ENCODE measurements at places on chromosomes 16 and 17. TPM values are rescaled to one million over a fixed set of nuclear protein-coding genes. Genes with fewer than 3 reads are reported as not detected.
A peak's percentile ranks its signal among the peaks of the same experiment; 100 is the strongest.

- no peak for DNase-seq
These were observed 59.8 kb downstream of the NCOR1 start for GRCh38 chr17:16155536-16155935.

DNA sequence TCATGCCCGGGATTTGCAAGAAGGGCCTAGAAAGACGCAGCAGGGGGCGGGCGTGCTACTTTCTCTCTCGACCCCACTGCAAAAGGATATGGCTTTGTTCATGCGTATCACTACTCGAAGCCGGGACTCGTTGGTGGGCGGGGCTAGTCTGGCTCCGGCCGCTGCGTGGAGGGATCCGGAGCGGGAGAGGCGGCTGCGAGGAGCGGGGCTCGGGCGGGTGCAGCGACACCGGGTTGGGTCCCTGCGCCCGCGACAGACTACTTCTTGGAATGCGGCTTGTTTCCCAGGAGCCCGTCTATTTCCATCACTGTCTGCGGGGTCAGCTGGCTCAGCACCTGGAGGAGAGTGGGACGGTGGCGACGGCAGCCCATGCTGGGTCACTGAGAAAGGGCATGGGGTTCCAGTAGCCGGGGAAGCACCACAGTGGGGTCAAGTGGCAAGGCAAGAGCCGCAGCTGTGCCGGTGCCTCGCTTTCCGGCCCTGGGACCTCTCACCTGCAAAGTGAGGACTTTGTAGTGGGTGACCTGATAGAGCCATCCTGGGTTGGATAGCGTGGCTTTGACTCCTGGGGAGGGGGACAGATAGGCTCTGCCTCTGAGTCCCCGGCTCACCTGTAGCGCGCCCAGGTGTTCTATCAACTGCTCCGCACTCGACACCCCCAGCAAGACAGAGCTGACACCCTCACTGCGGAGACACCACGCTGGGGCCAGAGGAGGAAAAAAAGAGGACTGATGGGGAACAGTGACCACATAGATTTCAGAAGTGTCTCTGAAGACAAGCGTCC is 6.6 kb downstream of the KCNAB3 start:
- peak; percentile 66 for DNase-seq

GRCh38 chr16:30004424-30004776 is 6.4 kb downstream of the DOC2A start:
- no peak for DNase-seq

DNA sequence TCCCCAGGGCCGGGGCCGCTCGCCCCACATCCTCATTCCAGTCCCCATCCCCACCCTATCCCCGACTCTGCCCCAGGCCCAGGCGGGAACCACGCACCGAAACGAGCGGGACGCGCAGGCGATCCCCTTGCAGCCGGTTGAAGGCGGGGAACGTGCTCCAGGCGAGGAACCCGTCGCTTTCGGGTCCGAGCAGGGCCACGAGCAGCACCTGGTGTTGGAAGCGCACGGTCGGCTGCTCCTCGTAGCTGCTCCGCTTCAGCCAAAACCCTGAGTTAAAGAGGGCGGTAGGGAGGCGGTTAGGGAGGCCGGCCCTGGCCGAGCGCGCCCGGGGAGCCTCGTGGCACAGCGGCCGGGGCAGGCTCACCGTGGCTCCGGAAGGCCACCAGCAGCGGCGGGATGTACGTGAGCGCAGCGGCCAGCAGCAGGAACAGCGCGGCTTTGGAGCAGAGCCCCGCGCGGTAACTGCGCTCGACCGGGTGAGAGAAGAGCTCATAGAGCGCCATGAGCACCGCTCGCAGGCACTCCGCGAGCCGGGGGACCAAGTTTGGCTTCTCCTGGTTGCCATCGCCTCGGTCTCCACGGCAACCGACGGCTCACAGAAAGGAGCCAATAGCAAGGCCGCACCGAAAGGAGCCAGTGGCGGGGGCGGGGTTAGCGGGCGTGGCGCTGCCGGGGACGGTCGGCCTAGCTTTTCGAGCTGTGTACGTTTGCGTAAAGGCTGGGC is at the start of gene TMEM231:
Gene TMEM231, minus strand, starts transcription at position 546 of the 724 bp plus-strand sequence. Its CDS starts 43 bp downstream, at position 503.
- peak; percentile 96 for DNase-seq

CDH11 gene
- 44.9 TPM for total RNA-seq

DNA sequence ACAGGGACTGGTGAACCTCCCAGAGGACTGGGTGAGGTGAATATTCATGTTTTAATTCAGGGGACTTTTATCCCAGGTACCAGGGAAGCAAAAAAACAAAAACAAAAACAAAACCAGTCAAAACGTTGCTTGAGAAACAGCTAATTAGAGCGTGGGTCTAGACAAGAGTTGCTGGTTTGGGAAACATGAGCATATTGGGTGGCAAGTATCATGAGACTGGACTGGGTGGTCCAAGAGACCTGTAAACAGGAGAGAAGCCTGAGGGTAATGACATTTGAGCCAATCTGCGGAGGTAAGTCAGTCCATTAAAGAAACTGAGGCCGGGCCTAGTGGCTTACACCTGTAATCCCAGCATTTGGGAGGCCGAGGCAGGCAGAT is 11.5 kb upstream of the BPTF start:
- no peak for DNase-seq

PERCC1 gene
- not detected for total RNA-seq

DNA sequence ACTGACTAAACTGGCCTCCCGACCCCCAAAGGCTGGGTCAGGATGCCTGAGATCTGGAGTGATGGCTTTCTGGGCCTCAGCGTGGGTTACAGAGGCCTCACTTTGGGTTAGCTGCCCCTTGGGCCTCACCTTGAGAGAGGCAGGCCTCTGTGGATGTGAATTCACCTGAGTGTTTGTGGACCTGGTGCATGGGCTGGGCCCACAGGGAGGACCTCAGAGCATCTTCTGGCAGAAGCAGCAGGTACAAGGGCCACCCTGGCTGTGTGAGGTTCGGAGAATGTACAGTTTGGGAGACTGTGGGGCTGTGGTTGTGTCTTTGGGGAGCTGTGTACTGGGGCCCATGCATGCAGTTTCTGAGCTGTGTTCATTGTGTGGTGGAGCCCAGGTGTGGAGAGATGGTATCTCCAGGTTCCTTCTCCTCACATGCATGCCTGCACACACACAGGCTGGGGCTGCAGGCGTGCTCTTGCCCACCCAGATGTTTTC is 18.3 kb downstream of the RARA start:
- no peak for DNase-seq

DNA sequence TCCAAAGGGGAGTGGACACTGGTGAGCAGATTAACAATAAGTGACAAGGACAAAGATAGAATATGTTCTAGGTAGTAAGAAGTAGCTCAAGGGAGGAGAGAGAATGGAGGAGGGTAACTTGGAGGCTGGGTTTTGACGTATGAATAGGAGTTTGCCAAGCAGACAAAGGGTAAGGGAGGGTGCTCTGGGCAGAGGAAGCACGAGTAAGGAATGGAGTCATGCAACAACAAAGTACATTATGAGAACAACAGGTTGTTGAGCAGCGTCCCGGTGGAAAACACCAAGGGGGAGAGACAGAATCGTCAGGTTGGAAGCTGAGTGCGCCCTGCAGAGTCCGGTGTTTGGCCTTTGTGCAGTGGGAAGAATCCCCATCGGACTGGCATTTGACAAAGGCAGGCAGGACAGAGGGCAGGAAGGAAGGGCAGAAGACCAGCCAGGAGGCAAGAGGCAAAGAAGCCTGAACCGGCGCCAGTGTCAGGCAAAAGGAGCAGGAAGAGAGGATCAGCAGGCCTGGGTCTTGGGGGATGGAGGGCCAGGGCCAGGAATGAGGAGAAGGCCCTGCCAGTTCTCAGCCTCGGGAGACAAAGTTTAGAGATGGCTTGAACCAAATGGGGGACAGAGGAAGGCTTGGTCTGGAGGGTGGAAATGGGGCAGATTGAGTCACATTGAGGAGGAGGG is 134.3 kb upstream of the TNRC6C start:
- no peak for DNase-seq

KCNH6 gene
- total RNA-seq = not detected

GRCh38 chr17:10162096-10162495 is 36.3 kb downstream of the GAS7 start:
- no peak for DNase-seq

- no peak for DNase-seq
These were observed 20.7 kb downstream of the TMEM235 start for GRCh38 chr17:78252111-78252634.

DNA sequence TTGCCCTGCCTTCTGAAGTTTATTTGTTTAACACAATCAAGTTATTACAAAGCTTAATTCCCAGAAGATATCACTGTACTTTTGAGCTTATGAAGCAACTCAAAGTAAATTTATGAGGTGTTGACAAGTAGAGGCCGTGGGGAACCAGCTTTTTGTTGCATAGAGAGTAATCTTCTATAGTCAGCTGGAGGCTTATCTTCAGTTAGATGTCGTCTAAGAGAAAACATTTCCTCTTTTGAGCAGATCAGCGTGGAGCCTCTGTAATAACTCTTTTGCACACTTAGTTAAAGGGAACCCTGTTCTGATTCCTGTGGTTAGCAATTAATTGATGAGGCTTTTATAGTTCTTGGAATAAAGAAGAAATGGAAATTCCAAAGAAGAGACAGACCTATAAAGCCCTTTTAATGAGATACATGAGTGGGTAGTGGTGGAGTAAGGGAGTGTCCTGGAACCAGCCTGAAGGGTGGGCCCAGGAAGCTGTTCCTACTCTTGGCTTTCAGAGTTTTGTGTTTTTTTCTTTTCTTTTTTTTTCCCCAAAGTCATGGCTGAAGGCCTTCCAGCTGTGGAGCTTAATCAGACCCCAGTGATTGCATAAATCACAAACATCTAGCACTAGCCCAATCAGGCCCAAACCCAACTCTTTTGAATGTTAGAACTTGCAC is 28.9 kb upstream of the MAP3K14 start:
- DNase-seq = no peak

DNA sequence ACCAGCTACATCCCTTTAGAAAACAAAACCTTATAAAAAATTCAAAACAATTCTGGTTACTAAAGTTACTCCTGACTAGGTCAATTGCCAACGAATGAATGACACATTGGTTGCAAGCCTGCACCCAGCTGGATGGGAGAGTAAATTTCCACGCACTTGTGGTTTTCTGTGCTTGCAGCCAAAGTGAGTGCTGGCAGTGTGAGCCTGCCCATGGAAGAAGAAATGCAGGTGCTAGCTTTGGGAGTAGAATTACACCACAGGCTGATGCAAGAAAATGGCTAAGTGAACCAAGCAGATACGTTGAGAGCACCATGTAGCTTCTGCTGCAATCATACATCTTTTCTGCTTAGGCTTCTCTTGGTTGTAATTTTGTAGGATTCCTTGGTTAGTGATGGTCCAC is 74.6 kb downstream of the SYCE1L start:
- DNase-seq = no peak

SEZ6L2 gene
- total RNA-seq = 11.5 TPM

- DNase-seq = no peak
These were observed 30.3 kb downstream of the CPSF4L start for GRCh38 chr17:73231395-73231794.

CMTM2 gene
- total RNA-seq = 1.2 TPM

GRCh38 chr16:66961065-66961744 is at the start of gene CES3:
Gene CES3 (plus strand): TSS chr16:66961266. CDS start chr16:66961308, 42 bp downstream.
- no peak for DNase-seq

DNA sequence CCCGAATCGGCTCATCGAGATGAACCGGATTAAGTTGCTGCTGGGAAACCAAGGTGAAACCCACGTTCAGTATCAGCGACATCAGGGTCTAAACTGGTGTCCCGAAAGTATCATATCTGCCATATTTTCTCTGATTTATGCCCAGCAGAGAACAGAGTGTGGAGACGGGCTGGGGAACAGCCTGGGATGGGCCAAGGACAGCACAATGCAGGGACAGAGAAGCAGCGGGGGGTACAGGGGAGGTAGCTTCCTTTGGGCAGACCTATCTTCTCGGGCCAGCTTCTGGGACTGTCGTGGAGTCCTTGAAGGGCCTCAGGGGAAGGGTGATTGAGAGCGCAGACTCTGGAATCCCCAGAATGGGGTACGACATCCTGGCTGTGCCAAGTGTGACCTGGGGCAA is 17.5 kb upstream of the MLKL start:
- DNase-seq = no peak
